ENCODE measurements at places on chromosomes 12 and 14.

DNA sequence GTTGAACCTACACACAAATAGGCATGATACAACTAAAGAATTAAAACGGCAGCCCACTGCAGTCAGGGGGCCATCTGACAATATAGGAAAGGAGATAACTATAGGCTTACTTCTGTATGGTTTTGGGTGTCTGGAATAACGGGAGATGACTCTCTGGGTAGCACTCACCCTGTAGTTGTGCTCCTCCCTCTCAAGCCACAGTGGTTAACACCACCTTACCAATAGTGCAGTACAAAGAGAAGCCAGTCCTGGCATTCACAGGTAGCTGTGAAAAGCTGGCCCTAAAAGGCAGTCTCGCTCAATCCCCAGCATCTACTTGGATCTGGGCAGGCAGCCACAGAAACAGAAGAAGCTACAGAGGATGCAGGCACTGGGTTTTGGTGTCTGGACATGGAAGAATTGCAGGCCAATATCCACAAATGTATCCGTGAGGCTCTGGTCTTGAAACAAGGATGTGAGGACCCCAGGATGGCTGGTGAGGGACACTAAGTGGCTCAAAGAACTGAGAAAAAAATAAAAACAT is 93.0 kb downstream of the DPF3 start:
- no peak for DNase-seq

DNA sequence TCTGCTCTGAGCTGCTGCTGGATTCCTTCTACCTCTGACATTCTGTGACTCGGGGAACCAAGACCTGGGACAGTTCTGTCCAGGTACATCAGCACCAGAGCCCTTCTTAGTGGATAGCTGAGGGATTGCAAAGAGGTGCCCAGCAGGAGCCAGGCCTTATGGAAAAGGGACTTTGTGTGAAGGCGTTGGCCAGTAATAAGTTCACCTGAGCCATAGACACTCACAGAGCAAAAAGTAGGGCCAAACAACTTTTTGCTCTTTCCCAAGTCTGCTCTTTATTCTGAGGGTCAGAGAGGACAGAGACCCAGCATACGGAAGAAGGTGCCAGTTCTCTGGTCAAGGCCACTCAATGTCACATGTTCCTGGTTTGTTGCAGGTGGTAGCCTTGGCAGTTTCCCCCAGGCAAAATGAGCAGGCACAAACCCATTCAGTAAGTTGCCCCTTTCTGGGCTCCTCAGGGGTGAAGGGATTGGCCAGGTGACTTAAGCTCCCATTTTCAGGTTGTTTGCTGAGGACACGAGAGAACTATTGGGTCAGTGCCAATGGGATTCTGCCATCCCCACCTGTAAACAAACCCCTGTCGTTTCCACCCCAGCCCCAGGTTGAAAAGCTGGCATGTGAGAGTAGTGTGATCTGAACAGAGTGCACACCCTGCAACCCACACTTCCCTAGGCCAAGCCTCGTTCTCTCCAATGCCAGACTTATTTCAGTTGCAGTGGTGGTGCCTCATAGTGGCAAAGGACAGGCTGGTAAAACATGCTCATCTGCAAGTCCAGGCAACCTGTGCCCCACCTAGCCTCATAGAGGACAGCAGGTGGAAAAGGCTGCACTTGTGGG is 150.3 kb downstream of the SMOC1 start:
- DNase-seq = no peak

DNA sequence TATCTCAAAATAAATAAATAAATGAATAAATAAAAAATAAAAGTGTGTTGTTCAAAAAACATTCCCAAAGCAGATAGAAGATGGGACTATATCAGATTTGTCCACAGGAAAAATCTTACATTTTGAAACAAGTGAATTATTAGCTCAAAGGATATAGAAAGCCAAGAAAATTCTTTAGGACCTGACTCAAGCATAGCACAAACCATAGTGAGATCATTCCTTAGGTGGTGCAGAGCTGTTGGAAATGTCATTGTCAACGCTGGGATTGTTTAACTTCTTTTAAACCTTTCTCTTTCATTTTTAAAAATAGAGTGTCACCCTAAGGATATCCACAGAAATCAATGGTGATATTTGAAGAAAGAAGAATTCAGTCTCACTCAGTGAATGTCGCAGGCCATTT is 43.5 kb downstream of the DRAM1 start:
- no peak for DNase-seq

DNA sequence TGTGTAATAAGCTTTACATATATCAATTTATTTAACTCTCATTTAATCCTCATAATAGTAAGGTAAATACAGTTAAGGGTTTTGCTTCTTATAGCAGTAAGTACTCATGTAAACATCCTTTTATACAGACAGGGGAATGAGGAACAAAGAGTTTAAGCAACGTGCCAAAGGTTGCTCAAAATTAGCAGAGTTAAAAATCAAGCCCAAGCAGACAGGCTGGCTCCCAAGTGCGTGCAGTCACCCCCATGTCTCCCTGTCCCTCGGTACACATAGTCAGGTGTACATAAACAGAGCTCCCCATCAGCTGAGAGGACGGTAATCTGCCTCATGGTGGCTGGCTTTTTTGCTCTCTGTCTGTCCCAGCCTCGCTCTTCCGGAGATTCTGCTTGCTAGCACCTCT is 126.4 kb downstream of the DERA start:
- DNase-seq = no peak

DNA sequence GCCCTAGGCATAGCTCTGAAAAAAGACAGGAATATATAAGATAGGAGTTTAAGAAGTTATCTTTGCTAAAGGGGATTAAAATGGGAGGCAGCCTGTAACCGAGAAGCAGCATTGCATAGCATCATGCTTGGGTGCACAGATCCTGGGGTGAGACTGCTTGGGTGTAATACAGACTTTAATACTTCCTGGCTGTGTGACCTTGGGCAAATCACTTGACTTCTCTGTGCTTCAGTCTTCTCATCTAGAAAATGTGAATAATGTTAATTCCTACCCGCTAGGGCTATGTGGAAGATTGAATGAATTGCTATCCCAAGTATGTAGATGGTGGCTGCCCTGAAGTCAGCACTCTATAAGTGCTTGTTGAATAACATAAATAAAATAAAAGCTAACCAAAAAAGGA is 204.5 kb downstream of the TMEM132C start:
- DNase-seq = no peak

GRCh38 chr12:1697271-1697670 is 6.4 kb downstream of the ADIPOR2 start:
- no peak for DNase-seq

- no peak for DNase-seq
Observed at GRCh38 chr12:89832336-89832735, 123.7 kb upstream of the ATP2B1 start.

DNA sequence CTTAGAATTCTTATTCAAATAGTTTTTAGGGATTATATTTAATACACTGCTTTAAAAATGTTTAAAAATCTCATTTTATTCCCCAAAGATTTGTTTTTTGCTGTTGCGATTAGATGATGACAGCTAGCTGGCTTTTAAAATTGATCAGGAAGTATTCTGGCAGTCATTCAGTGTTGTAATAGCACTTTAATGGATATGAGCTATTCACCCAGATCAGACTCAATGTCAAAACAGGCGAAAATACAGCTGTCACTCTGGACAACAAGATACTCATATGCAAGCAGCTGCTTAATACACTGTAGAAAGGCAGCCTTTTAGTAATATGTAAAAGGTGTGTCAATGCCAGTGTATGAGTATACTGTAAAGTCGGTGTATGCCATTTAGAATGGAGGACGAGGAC is 91.7 kb downstream of the NPAS3 start:
- no peak for DNase-seq

- DNase-seq = peak; percentile 37
Observed at GRCh38 chr12:108939594-108939993, 59.7 kb downstream of the DAO start.

- no peak for DNase-seq
Observed at GRCh38 chr12:19482551-19483109, 43.3 kb downstream of the AEBP2 start.

GRCh38 chr14:36646664-36647416 is 14.8 kb upstream of the PAX9 start:
- DNase-seq = no peak

DNA sequence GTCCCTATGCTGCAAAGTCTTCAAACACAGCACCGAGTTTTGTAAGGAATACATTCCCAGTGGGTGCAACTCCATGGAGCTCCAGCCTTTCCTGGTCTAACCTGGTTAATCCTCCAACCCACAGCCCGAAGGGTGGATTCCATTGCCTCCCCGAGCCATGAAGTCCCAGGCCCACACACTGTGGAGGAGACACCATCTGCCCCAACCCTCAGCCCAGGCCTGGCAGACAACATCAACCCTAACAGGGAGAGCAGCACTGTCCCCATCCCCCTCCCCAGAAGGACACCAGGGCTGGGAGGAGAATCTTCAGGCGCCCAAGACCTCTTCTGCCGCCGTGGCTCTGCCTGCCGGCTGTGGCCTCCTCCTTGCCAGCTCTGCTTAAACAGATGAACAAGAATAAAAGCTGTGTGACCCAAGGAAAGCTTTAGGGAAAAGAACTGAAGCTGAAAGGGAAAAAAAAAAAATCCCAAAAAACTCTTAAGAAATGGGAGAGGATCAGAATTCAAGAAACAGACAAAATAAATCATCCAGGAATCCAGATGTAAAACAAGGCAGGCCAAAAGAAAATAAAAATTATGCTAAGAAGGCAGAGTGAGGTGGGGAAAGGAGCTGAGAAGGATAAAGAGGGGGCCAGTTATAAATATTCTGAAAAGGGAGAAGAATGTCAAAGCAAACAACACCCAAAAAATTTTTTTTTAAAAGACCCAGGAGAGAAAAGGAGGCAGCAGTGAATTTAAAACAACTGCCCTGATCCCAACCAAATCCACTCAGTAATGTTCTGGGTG is 16.0 kb upstream of the ZFP36L1 start:
- DNase-seq = no peak

GRCh38 chr12:113782873-113783272 is 183.3 kb downstream of the RBM19 start:
- no peak for DNase-seq

- no peak for DNase-seq
Observed at GRCh38 chr14:60653701-60654161, 4.5 kb upstream of the SIX1 start.

GRCh38 chr12:95484524-95484923 is 10.6 kb downstream of the METAP2 start:
- peak; percentile 46 for DNase-seq

GRCh38 chr12:68080577-68080976 is 79.0 kb downstream of the IFNG start:
- no peak for DNase-seq

DNA sequence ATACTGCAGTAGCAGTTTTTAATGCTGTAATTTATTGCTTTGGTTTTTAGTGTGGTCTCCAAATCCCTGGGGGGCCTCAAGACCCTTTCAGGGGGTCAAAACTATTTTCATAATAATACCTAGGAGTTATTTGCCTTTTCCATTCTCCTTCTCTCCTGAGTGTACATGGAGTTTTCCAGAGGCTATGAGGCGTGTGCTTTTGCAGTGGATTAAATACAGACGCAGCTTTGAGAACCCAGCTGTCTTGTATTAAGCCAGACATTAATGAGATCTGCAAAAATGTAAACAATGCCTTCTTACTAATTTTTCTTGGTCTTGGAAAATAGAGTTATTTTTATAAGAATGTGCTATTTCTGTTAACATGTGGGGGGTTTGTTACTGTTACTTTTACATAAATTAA is 68.6 kb downstream of the SLC25A47 start:
- no peak for DNase-seq

DNA sequence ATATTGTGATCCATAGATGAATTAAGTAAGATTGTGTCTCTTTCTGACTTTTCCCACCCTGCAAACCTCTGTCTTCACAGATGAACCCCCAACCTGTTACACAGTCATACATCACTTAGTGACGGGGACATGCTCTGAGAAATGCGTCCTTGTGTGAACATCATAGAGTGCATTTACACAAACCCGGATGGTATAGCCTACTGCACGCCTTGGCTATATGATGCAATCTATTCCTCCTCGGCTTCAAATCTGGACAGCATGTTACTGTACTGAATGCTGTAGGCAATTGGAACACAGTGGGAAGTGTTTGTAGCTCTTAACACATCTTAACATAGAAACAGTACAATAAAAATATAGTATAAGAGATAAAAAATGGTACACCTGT is 7.4 kb upstream of the TESPA1 start:
- DNase-seq = no peak

GRCh38 chr12:66119870-66120241 is 10.7 kb downstream of the LLPH start:
- no peak for DNase-seq

GRCh38 chr12:25497021-25497420 is 56.1 kb downstream of the LMNTD1 start:
- DNase-seq = peak; percentile 68

DNA sequence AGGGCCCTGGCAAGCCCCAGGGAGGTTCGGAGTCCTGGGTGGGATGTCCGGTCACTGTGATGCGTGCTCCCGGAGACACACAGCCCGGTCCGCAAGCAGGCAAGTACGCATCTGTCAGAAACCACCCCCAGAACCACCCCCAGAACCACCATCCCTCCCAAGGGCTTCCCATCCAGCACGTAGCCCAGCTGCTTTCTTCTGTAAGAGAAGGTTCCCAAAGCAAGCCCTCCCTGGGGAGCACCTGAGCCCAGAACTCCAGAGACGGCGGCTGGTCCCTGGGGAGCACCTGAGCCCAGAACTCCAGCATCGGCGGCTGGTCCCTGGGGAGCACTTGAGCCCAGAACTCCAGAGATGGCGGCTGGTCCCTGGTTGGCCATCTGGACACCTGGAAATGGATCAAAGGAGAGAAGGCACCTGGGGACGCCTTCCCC is 2.6 kb upstream of the FBRSL1 start:
- no peak for DNase-seq

GRCh38 chr12:52713960-52714886 is 10.9 kb upstream of the KRT77 start:
- DNase-seq = no peak

DNA sequence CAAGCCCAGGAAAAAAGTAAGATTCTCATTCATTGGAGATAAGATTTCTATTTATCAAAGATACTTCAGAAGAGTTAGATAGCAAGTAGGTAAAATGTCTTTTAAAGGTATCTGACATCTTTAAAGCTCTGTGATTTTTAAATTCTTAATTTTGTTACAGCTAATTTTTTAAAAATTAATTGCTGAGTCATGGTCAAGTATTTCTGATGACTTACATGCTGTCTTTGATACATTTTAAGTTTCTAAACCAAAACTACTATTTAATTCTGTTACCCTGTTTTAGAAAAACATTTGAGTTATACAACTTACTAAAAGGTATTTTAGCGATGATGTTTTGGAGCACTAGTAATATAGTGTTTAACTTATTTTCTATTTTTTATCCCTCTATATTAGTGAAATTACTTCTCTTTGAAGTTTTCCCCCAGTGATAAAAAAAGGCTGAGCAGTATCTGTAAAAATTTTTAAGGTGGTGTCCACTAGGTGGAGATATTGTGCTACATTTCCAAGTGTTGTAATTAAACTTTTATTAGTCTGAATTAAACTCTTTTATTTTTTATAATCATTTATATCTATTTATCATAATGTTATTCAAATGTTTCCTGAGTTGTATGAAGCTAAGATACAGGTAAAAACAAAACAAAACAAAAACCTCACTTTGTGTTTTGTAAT is 11.5 kb downstream of the ALG10 start:
- peak; percentile 59 for DNase-seq

GRCh38 chr14:88914956-88915355 is 90.5 kb downstream of the TTC8 start:
- no peak for DNase-seq

Measured in PC-3 (cell line).